ENCODE measurements at places on chromosomes 11 and 22.
A peak's percentile ranks its signal among the peaks of the same experiment; 100 is the strongest.

GRCh38 chr11:43358279-43358800 is 380 bp upstream of the TTC17 start:
- no peak for DNase-seq

DNA sequence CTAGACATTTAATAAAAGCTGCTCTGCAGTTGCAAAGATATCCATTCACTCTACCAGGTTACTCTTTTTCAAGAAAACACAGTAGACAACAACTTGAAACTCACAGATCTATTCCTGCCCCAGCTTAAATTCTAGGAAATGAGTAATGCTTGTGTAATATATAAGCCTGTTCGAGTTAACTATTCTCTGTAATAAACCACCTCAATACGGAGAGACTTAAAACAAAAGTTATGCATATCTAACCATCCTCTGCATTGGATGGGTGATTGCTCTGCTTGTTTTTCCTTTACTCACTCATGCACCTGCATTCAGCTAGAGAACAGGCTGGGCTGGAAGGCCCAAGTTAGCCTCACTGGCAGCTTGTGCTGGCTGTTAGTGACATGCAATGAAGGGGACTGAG is 13.3 kb downstream of the LRRC4C start:
- no peak for DNase-seq

DNA sequence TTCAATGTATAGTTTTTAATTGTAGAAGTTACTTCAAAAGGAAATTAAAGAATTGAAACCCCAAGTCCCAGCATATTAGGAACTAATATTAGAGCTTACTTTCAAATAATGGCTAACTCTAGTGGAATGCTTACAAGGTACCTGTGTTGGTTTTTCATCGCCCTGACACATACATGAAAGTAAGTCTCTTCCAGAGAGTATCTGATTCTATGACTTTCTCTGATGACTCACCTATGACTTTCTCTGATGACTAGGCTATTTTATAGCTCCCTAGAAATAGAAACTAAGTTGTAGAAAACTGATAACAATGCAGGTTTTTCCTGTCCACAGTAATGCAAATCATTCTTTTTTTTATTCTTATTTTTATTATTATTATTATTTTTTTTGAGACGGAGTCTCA is 33.6 kb upstream of the MMP7 start:
- no peak for DNase-seq

GRCh38 chr11:75565916-75566762 is 4.1 kb downstream of the SERPINH1 start:
- DNase-seq: no peak

GRCh38 chr22:48719978-48720661 is 1107.6 kb downstream of the BRD1 start:
- no peak for DNase-seq

DNA sequence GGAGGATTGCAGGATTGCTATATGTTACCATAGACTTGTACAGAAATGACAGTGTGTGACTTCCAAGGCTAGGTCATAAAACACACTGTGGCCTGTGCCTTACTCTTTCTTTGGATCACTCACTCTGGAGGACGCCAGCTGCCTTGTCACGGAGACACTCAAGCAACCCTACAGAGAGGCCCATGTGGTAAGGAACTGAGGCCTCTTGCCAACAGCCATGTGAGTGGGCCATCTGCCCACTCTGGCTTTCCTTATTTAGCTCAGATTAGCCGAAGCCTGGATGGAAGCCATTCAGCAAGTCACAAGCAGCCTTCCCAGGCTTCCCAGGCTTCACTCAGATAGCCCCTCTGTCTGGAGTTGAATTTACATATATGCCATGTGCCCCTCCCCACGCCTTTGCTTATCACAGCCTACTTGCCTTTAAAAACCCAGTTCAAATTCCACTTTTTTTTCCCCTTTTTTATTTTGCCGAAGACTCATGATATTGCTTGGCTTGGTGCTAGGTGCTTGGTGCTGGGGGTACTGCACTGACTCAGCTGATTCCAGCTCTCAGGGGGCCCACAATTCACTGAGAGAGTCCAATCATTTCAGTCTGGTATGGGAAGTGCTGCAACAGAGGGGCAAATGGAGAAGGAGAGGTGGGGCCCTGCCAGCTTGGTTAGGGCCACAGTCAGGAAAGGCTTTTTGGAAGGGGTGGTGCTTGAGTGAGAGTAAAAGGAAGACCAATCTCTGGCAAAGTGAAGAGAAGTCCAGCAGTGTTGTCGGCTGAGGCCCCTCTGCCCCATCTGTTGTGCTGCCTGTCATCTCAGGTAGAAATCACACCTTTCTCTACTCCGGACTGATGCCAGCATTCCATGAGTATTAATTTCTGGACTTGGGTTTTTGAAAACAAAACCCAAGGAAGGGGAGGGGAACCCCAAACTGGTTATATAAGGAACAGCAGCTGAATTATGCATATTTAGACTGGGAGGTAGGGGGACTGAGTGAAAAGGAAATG is 14.5 kb upstream of the P4HA3 start:
- DNase-seq: no peak

DNA sequence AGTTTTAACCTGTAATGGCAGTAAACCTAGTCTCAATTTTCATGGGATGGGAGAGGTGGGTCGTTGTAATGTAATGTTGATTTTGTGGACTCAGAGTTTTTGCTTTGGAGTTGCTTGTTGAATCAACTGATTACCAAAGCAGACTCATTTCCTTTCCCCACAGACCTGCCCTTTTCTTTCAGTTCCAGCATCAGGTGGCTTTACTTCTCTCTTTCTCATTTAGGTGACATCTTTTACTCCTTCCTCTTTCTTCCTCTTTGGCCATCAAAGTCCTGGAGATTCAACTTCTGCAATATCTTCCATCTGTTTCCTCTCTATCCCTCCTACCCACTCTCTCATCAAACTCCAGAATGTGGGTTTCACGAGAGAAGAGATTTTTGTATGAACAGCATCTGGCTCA is 313.9 kb downstream of the TMEM135 start:
- no peak for DNase-seq

- no peak for DNase-seq
Measured at GRCh38 chr11:46181843-46182424, 60.7 kb upstream of the PHF21A start.

DNA sequence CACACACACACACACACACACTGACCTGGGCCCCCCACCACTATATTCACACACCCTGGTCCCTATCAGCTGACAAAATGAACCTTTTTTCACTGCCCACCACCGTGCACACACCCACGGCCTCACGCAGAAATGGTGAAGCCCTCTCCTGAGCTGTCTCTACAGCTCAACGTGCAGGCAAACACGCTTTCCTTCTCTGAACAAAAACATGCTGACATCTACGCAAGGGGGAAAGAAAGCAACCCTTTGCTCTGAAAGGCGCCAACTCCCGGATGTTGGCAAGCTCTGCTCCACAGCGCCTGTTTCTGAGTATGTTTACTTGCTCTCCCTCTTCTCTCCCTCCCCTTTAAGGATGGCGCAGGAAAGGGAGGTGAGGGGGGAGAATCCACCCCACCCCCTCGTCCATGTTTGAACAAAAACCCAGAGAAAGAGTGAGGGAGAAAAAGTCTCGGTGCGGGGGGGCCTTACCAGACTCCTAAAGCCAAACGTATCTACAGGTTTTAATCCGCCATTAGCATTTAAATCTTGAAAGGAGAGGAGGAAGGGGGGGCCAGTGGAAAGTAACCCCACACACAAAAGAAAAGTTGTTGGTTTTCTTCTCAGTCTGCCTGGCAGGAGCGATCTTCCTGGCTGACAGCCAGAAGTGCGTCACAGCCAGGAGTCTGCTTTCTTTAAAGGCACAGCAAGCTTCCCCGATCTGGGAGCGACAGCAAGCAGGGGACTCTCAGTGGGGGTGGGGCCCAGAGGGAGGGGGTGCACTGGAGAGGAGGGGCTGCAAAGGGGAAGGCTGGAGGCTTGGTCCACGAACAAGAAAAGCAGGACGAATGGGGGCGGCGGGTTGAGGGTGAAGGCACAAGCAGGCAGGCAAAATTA is 39.6 kb downstream of the NUMA1 start:
- peak; percentile 43 for DNase-seq

DNA sequence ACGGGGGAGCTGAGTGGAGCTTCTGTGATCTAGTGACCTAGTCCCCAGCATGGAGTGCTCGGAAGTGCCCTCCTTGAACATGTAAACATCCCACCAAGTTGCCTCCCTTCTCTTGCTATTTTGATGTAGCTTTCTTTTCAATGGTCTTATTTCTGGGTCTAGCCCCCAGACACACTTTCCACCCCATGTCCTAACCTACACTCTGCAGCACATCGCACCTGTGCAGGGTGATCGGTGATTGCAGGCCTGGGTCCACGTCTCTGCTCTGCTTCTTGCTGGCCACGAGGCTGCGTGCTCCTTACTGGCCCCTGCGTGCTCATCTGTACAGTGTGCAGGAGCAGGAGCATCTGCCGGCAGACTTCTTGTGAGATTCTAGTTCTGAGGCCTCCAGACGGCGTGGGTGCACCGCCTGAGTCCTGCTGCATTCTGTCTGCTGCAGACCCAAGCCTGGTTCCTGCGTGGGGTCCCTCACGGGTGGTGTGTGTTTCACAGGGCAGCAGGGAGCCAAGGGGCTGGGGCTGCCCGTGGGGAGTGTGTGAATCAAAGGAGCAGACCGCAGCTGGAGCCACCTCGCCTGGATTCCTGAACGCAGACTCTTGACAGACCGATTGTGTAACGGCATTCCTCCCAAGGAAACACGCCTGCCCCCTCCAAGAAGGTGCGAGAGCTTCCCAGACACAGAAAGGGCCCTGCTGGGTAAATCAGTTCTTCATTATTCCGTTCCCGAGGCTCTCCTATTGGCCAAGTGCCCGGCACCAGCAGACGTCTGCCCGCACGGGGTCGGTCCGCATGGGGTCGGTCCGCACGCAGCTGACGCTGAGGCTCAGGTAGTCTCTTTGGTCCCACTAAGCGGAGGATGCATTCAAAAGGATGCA is 44.4 kb upstream of the MYEOV start:
- no peak for DNase-seq

DNA sequence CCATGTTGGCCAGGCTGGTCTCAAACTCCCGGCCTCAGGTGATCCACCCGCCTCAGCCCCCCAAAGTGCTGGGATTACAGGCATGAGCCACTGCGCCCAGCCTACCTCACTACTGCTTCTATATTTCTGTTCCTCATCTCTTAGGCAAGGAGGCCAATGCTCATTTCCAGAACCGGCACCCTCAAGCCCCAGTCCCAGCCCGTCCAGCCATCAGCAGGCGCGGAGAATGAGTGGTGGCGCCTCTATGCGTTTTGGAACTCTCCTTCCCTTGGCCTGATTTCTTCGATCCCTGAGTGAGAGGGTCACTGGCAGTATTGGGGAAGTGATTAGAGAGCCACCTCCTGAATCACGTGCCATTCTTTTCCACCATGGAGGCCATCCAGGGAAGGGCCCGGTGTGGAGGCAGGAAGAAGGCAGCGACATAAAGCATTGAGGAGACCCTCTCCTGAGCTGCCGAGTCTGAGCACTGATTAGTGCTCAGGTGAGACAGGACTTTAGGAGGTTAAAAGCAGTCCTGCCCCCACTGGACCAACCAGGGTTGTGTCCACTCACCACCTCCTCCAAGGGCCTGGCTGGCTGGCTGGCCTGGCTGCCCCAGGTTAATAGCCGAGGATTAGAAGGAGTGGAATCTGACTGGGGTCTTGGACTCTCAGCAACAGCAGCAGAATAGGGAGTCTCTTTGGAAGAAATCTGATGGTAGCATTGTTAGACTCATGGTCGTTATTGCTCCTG is 8.7 kb downstream of the GRIK4 start:
- DNase-seq: no peak

GRCh38 chr11:6040874-6041273 is 10.3 kb upstream of the OR56A1 start:
- no peak for DNase-seq

DNA sequence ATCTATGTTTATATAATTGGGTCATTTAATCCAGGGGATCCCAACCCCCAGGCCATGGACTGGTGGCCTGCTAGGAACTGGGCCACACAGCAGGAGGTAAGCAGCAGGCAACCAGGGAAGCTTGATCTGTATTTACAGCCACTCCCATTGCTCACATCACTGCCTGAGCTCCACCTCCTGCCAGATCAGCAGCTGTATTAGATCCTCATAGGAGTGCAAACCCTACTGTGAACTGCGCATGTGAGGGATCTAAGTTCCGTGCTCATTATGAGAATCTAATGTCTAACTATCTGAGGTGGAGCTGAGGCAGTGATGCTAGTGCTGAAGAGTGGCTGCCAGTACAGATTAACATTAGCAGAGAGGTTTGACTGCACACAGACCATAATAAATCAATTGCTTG is 32.8 kb downstream of the MS4A2 start:
- DNase-seq: no peak

DNA sequence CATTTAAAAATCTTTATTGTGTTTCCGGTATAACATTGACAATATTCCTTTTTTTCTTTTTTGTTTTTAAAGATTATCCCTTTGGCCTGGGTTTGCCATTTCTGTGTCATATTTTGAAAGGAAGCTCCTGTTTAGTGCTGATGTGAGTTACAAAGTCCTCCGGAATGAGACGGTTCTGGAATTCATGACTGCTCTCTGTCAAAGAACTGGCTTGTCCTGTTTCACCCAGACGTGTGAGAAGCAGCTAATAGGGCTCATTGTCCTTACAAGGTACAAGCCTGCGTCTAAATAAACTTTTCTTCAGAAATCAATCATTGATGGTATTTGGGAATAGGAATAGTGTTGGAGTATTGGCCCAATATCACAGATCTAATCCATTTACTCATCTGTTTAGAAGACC is 19.8 kb downstream of the PIWIL4 start:
- DNase-seq: no peak

- no peak for DNase-seq
Measured at GRCh38 chr11:133381761-133382130, 150.6 kb downstream of the OPCML start.

DNA sequence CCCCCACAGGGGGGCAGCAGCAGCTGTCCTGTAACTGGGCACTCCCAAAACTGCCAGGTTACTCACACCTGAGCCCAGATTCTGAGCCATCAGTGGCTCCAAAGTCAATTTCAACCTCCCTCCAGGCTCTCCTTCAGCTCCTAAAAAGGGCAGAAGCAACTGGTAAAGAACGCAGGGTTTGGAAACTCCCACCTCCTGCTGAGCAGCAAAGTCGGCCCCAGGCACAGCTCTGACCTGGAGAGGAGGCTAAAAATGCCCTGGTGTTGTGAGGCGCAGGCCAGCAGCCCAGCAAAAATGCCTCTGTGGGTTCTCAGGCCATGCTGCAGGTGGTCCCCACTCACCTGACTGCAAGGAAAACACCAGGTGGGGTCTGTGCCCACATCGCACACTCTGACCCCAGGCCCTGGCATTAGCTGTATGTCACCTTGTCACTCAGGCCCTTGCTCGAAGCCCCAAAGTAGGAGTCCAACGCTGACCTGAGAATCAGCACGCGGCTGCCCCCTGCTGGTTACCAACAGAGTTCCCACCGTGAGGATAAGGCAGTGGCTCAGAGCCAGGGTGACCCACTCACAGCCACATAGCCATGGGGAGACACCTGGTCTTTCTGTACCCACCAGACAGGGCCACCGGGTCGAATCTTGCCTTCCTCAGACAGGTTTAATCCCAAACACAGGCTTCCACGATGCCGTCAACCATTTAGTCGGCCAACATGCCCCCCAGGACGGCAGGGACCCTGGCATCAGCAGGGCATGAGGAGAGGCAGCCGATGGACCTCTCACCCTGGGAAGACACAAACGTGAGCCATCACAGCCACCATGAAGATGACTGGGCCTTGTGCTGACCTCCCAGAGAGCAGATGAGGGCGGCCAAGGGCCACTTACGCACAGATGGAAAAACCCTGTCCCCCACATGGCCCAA is 11.1 kb downstream of the POLR3H start:
- DNase-seq: peak; percentile 63

- DNase-seq: no peak
Measured at GRCh38 chr11:122691549-122692150, 36.1 kb downstream of the UBASH3B start.

GRCh38 chr11:65766535-65766934 is 14.2 kb downstream of the AP5B1 start:
- no peak for DNase-seq

All from stimulated activated naive B cell treated with anti-CD40 and anti-IgM and Interleukin-4, amounts not matched to agents 10 μg/mL and 1 μg/mL and 100 μg/mL, for 72 hours (primary cell).